ENCODE measurements at places on chromosomes 5 and 9.

DNA sequence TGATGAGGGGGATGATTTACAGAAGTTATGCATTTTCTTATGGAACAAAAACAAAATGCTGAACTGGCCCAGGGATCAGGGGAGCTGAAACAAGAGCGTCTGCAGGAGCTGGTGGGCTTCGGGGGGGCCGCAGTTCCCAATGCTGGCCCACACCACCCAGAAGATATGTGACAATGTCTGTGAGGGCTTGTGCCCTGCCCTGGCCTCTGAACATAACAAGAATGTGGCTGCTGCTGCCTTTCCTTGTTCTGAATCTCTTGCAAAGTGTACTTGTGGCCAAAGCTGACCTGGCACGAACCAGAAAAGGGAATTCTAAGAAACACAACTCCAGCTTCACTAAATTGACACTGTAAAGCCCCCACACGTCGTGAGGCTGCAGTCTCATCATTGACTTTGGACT lies 66.7 kb downstream of the SEC61B start:
- no peak for DNase-seq

DNA sequence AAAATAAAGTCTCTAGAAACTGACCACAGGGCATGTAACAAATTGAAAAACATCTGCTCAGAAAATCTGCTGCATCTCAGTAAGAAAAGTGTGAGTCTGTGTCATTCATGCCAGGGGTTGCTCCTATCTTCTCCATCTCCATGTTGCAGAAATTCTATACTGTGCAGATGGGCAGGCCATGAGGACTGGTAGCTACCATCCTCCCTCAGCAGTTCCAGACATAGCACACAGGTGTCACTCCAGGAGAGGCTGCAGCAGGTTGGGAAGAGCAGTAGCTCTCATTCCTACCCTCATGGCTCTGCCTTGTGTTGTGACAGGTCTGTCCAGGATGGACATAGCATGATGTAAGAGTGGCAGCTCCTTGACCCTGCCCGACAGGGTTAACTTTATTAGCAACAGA lies 173.4 kb downstream of the NDUFS4 start:
- no peak for DNase-seq

DNA sequence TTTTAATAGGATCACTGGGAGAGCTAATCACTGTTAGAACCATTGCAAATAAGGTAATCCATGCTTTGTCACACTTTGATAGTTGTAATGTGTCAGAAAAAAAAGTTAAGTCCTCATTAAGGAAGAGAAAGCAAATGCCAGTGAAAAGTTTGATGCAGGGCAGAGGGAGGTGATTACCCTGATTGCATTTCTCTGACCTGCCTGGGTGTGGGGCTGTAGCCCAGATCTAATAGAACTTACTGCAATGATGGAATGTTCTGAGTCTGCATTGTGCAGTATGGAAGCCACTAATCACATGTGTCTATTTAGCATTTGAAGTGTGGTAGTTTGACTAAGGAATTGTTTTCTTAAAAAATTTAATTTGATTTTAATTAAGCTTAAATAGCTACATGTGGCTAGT lies 202.7 kb downstream of the ATP10B start:
- DNase-seq: no peak

DNA sequence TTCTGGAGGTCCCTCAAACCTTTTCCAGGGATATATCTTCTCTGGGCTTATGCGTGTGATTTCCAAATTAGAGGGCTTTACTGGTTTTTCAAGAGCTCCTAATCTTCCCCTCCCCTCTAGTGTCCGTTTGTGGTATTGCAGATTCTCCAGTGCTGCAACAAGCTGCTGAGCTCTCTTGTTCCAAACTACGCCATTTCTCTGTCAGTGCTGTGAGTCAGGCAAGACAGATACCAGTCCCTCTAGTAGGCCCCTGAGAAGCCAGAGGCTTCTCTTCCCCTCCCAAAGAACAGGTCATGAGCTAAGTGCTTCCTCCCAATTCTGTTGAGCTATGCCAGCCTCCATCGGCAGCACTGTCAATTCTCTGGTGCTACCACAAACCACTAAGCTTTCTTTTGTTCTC lies 149.5 kb downstream of the FANCC start:
- DNase-seq: peak; percentile 56

DNA sequence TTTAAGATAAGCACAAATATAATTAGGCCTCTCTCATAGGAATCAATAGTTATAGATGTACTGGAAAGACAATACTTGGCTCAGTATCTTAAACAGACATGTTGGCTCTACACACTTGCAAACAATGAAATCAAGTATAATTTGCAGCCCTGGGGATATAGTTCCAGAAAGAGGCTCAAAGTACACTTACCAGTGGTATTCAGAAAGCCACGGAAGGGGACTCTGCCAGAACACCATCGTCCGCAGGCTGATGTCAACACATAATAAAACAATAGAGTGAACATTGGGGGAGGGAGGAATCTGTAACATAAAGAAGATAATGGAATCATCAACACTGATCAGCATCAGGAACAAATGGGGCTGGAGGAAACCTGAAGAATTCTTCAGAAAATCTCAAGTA lies 31.2 kb upstream of the EBF1 start:
- DNase-seq: no peak

DNA sequence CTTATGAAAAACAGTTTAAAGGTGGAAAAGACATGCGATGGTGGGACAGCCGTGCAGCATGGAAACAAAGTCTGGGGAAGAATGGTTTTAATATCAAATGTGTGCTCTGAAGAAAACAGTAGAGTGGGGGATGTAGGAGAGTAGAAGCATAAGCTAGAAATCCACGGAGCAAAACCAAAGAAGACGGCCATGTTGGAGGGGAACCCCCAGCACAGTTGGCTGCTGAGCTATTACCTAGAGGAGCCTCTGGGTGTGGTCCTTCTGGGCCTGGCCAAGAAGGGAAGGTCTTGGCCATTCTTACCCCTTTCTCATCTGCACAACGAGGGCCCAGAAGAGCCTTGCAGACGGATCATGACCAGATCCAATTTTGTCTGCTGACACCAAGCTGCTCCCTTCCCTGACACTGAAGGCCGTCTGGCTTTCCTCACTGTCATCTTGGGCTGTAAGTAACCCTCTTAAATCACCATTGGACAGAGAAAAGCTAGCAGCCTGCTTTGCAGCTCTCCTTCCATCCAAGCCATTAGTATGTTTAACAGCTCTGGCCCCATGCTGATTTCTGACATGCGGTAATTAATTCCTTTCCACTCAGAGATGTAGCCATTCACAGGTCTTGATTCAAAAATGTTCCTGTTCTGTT lies 189.5 kb downstream of the SEC61B start:
- DNase-seq: no peak

- no peak for DNase-seq
Observed at GRCh38 chr5:33762859-33763258, 128.9 kb downstream of the ADAMTS12 start.

GRCh38 chr9:75988663-75989062 lies 98.2 kb downstream of the PCSK5 start:
- DNase-seq: no peak

DNA sequence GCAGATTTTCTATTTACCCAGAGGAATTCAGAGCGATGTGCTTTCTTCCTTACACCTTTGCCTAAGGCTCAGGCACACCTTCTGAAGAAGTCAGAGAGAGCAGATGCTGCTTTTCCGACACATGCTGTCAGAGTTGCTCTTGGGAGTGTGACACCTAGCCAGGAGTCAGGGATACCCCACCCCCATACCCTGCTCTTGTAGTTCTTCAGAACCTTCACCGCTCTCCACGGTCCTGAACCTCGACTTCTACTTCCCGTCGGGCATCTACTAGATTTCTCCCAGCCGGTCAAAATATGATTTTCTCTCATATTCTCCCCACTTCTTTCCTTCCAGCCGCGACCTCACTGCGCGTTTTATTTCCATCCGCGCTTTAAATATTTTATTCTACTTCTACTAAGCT lies 1.7 kb downstream of the GRIN3A start:
- DNase-seq: no peak

DNA sequence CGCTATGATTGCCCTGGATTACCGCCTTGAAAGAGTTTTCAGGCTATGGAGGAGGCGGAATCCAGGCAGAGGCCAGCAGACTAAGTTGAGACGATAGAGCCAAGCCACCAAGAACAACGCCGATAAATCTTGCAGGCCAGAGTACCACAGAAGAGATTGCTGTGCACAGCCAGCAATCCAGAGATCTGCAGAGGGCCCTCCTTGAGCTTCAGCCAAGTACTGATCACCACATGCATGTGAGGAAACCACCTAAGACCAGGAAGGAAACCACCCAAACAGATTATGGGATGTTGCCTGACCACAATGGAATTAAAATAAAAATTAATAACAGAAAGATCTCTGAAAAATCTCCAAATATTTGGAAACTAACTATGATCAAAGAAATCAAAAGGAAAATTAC lies 74.9 kb downstream of the GCNT4 start:
- DNase-seq: no peak

DNA sequence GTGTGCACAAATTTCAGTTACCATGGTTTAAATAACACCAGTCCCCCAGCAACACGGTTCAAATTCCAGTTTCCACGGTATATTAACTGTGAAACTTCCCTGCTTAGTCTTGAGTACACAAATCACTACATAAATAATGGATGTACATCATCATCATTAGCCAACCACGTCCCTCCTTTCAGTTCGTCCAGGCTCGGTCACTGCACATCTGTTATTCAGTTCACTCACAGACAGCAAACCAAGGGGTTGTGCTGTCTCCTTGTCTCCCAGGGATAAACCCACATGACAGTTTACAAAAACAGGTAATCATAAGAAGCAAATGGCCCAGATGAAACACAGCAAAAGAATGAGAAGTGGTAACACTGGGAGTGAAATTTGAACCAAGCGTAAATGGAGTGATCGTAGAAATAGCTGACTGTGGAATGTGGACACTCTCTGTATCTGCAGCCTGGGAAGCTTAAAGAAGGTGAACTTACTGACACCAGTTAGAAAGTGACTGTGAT lies 61.0 kb upstream of the RAD23B start:
- no peak for DNase-seq

DNA sequence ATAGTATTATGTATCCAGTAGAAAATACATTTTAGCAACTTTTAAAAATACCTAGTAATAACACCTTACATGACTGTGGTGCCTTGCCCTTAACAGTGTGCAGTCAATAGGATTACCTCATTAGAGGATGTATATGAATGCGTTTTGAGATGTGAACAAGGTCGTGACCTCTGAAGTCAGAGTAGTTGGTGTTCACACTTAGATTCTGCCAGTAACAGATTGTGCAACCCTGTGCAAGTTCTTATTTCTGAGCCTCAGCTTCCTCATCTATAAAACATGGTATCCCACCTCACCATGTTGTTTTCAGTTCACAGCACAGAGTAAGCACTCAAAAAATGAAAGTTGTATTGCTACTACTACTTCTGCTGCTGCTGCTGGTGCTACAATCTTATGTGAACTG lies 347.3 kb downstream of the KDM4C start:
- no peak for DNase-seq

- DNase-seq: no peak
Observed at GRCh38 chr9:119264165-119264564, 105.1 kb downstream of the BRINP1 start.

DNA sequence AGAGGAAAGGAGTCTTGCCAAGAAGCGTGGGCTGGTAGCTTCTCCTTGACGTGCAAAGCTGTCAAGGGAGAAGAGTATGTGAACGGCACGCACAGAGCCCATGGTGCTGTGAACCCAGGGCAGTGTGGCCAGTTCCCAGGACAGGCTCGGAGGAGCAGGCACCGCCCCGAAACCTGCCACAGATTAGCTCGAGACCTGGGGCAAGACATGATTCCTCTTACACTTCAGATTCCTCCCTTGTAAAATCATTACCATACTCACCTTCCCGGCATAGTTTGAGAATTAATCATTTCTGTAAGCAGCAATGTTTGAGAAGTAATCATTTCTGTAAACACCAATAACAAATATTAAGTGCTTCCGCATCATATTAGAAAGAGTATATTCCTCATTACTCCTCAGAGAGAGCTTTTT lies 19.9 kb downstream of the GOLM1 start:
- no peak for DNase-seq

DNA sequence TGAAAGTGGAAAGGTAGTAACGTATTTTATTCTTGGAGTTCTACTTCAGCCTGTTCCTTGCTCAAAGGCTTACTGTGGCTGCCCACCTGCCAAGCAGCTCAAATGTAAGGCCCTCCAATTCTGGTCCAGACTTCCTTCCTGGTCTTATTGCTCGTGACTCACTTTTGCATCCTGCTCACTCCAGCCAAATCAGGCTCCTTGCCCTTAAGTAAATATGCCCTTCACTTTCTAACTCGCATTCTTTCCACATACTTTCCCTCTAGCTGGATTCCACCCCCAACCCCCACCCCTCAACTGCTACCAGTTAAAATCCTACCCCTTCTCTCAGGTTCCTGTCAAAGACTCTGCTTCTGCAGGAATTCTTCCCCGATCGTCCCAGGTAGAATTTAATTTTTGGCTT lies 96.6 kb downstream of the GALNT10 start:
- DNase-seq: no peak

- DNase-seq: no peak
Observed at GRCh38 chr5:66880401-66880800, 284.2 kb downstream of the MAST4 start.

DNA sequence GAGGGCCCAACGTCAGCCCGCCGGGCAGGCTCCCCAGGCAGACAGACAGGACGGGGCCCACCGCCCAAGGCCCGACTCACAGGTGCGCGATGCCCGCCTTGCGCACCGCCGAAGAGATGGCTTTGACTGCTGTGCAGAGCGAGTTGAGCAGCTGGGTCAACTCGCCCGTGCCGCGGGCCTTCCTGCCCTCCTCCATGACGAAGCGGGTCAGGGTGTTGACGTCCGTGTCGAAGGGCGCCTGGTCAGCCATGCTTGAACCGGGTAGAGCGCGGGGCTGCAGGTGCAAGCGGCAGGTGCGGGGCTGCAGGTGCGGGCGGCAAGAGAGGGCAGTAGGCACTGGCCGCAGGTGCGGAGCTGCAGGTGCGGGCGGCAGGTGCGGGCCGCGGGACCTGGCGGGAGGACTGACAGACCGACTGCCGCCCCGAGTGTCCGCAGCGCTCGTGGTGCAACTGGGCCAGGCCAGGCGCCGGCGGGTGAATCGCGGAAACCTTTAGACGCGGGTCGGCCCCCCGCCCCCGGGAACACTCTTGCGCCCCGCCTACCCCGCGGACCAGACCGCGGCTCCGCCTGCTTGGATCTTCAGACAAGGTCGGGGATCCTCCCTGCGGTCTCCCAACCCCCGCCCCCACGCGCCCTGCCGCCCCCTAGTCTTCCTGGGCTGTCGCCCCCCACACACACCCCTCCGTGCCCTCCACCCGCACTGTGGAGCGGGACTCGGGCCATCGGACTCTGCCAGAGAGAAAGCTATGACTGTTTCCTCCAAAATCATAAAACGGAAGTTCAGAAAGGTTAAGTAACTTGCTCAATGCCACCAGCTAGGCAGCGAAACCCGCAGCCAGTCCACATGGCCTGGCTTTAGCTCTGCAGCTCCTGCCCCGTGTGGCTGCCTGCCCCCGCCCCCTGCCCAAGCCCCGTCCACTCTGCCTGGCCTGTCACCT lies at the start of gene FBP1:
FBP1 (minus strand) TSS at position 458 of the 938 bp plus-strand sequence; CDS start at position 250, 208 bp downstream.
- DNase-seq: peak; percentile 22

- DNase-seq: no peak
Observed at GRCh38 chr9:137812356-137813023, 65.1 kb upstream of the CACNA1B start.
